Fibroblast of skin of right biceps (primary cell): ENCODE measurements at places on chromosomes 16 and 17.

DNA sequence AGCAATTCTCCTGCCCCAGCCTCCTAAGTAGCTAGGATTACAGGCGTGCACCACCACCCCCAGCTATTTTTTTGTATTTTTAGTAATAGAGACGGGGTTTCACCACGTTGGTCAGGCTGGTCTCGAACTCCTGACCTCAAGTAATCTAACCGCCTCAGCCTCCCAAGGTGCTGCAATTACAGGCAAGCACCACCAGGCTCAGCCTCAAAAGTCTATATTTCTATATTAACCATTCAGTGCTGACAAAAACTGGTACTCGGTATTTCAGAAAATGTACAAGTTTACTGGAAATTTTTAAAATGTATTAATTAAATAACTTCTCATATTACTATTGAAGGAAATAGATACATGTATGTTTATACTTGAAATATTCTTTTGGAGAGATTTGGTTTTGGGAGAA is 1.4 kb upstream of the HEXD start:
- no peak for DNase-seq

DNA sequence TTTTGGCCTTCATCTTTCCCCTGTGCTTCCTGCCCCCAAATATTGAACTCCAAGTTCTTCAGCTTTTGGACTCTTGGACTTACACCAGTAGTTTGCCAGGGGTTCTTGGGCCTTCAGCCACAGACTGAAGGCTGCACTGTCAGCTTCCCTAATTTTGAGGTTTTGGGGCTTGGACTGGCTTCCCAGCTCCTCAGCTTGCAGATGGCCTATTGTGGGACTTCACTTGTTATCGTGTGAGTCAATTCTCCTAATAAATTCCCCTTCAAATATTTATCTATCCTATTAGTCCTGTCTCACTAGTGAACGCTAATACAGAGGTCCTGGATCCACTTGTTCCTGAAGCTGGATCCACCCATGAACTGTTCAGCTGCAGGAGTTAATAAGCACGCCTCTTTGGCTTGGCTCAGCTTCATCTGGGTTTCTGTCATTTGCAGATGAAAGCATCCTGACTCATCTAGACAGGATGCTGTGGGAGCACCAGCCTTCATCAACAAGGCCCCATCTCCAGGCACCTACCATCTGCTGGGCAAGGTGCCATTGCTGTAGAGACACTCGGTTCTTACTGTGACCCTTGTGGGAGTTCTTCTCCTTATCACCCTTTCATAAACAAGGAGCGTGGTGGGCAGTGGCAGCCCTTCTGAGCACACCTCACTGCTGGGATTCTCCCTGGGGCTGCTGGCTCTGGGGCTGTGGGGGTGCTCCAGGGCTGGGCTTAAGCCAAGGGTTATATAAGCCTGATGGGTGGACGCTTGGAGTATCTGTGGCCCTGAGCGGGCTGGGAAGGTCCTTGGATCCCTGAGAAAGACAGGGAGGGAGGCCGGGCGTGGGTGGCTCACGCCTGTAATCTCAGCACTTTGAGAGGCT is 23.1 kb downstream of the LAT start:
- DNase-seq: peak; percentile 63

DNA sequence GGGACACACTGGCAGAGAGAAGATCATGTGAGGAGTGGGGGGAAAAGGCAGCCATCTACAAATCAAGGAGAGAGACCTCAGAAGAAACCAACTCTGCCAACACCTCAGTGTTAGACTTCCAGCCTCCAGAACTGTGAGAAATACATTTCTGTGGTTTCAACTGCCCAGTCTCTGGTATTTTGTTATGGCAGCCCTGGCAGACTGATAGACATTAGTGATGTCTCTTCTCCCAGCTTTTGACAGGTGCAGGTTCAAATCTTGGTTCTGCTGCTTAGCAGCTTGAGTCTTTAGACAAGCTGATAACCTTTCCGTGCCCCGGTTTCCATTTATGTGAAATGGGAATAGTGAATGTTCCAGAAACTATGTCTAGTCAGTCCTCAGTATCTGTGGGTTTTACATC is 199.5 kb downstream of the SNX29 start:
- peak; percentile 43 for DNase-seq

- DNase-seq: no peak
Observed at GRCh38 chr16:75228143-75228976, 9.6 kb downstream of the CTRB1 start.
